ENCODE measurements at places on chromosomes 5 and 9.

GRCh38 chr9:7816021-7816420 lies 16.4 kb upstream of the DMAC1 start:
- no peak for DNase-seq

GRCh38 chr9:21831841-21832509 lies 29.5 kb downstream of the MTAP start:
- no peak for DNase-seq

DNA sequence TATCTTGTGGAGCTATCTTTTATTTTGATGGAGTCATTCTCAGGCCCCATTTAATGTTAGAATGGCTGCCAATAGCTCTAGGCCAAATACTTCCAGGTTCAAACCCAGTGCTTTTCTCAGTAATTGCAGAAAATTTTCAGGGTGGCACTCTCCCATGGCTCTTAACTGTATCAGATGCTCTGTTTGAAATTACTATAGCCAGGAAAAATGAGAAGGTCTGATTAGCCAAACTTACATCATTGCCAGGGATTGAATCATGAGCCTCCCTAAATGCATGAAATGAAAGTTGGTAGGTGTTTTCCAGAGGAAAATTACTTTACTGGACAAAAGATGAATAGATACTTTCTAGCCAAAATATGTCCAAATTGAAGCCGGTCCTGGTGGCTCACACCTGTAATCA lies 404.8 kb downstream of the MAT2B start:
- DNase-seq = no peak

- no peak for DNase-seq
Measured at GRCh38 chr9:121050128-121050988, at the start of gene C5. Gene C5 (minus strand): TSS chr9:121050275. CDS start chr9:121050246, 29 bp downstream.

DNA sequence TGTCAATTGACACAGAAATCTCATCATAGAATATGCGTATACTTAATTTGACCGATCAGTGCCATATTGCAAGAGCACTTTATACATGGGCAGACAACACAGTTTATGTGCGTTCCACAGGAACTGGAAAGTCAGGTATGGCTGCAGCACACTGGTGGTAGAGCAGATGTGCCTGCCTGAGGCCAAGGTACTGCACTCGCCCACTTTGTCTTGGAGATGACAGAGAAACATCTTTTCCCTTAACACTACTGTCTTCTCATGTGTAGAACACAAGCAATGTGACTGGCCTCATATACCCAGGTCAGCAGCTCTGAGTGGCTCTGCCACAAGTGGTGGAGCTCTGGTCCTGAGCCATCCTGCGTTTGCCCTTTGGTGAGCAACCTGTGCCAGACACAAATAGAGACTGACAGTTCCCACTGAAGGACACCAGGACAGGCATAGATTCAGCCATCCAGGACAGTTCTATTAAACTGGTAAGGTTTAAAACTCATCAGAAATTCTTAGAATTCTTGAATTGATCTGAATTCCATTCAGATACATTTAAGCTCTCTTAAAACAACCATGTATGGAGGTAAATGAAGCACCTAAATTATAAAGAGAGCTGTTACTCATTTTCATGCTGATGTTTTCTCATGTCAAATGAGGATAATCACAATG lies 21.0 kb upstream of the PPP2CA start:
- no peak for DNase-seq

DNA sequence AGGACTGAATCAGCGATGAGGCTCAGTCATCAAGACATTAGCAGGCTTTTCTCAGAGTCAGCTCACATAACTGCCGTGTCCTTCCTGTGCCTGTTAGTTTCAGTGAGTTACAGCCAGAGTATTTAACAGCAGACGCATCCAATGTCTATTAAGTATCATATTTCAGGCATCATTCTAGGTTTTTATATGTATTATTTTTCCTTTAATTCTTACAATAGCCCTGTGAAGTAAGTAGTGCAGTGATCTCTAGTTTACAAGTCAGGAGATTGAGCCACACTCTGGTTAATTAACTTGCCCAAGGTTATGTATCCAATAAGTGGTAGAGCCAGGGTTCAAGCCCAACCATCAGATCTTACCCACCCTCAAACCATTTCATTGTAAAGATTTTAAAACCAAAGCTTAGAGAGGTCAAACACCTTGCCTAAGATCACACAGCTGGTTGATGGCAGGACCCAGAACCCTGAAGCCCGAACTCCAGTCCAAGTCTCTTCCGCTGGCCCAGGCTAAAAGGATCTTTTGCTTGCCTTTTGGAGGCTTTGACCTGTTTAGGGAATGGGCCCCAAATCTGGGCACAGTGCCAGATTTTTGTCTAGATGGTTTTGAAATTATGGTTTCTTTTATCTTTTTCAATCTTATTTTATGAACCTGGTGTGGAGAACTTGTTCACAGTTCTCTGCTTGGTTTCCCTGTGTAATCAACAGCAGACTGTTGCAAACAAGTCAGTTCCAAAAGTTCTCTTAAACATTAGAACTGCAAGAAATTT lies 261.2 kb upstream of the CLINT1 start:
- DNase-seq = no peak

DNA sequence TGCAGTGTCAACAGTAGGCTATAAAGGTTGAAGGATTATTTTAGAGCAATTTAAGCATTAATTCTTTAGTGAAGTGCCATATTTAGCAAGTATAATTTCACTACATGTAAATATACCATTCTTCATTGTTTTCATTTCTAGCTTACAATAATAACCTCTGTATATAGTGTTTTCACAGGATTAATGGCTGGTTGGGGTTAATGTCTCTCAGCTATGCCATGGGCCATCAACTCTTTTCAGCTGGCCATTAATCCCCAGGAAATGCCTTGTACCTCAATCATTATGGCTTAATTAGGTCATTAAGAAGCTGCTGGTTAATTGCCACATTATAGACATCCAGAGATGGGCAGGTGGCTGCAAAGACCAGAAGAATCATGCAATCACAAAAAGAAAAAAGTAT lies 715.1 kb downstream of the MAT2B start:
- DNase-seq = no peak

- no peak for DNase-seq
Measured at GRCh38 chr5:3103262-3103811, 351.9 kb upstream of the IRX2 start.

- DNase-seq = no peak
Measured at GRCh38 chr9:134500931-134501760, 140.5 kb upstream of the COL5A1 start.

DNA sequence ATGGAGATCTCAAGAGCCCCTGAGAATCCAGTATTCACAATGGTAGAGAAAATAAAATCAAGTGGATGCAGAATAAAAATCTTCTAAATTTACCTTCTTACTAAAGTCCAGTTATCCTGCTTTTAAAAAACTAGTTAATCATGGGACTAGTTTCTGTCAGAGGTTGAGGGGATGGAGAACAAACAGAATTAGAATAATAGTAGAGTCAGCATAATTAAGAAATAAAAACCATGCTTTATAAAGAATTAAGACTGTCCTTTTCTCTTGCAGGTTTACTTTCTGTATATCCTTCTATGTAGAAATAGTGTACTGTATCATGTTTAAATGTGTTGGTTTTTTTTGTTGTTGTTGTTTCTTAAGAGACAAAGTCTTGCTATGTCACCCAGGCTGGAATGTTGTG lies 23.0 kb downstream of the ACOT12 start:
- DNase-seq = no peak

GRCh38 chr5:152978141-152978835 lies 512.2 kb upstream of the GRIA1 start:
- no peak for DNase-seq

All from CD8-positive, alpha-beta T cell (primary cell).